ENCODE measurements at places on chromosomes 1 and 21.

GRCh38 chr1:81597720-81598426 lies 202.9 kb upstream of the ADGRL2 start:
- DNase-seq: no peak

DNA sequence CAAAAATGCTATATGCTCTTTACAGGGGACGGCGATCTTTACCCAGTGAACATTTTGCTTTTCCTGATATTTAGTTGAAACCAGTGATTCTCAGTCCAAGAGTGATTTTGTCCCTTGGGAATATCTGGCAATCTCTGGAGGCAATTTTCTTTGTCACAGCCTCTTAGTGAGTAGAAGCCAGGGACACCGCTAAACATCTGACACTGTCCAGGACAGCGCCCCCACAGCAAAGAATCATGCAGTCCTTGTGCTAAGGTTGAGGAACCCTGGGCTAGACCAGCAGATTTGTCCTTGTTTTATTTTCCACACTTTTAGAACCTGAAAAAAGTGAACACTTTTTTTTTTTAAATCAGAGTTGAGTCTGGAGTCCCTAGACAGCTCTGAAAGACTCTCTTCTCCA lies 13.1 kb downstream of the EVA1C start:
- DNase-seq: no peak

GRCh38 chr1:220710333-220710732 lies 20.2 kb downstream of the C1orf115 start:
- DNase-seq: no peak

DNA sequence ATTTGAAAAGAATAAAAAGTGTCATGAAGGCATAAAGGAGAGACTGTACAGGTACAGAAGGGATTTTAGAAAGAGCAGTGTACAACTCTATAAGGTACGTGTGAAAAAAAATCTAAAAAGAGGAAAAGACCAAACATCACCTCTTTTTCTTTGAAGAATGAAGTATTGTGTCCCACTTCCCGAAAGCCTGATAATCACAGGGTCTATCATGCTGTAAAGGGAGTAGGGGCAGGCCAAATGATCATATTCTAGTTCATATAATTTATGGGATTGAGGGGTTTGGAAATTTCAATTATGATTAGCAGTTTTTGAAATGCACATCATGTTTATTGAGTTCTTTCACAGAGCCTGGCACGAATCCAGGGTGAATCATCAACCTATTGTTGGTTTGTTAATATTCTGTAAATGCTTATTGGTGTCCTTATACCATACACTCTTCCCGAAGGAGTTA lies 910 bp upstream of the RERE start:
- DNase-seq: no peak

GRCh38 chr1:39752703-39753102 lies 14.0 kb downstream of the PPIE start:
- DNase-seq: no peak

DNA sequence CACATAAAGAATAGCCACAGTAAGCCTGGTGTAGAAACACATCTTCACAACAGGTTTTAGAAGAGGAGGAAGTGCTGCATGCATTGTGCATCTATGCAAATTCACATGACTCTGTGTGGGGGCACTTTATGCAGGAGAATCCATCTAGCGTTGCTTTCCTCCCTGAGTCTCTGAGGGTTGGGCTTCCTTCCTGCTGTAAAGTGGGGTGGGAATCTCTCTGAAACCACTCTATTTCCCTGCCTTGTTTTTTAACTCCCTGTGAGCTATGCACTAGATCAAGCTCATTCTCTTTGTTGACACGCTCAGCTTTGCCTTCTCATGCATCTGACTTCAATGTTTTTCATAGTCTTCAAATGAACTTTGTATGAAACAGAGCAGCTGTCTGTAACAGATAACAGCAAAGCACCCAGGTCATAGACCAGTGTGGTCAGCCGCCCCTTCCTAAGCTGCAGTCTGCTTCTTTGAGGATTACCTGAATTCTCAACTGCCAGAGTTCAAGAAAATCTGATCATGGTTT lies 102.7 kb upstream of the DPH5 start:
- no peak for DNase-seq

- no peak for DNase-seq
These were observed 60.1 kb upstream of the PTCH2 start for GRCh38 chr1:44903011-44903680.

GRCh38 chr21:46552274-46552673 lies 52.6 kb downstream of the S100B start:
- DNase-seq: no peak

GRCh38 chr1:164765557-164765956 lies 206.6 kb downstream of the PBX1 start:
- no peak for DNase-seq
